Substantia nigra (tissue), 51 donors: ENCODE measurements at places on chromosomes 16 and 17.

DNA sequence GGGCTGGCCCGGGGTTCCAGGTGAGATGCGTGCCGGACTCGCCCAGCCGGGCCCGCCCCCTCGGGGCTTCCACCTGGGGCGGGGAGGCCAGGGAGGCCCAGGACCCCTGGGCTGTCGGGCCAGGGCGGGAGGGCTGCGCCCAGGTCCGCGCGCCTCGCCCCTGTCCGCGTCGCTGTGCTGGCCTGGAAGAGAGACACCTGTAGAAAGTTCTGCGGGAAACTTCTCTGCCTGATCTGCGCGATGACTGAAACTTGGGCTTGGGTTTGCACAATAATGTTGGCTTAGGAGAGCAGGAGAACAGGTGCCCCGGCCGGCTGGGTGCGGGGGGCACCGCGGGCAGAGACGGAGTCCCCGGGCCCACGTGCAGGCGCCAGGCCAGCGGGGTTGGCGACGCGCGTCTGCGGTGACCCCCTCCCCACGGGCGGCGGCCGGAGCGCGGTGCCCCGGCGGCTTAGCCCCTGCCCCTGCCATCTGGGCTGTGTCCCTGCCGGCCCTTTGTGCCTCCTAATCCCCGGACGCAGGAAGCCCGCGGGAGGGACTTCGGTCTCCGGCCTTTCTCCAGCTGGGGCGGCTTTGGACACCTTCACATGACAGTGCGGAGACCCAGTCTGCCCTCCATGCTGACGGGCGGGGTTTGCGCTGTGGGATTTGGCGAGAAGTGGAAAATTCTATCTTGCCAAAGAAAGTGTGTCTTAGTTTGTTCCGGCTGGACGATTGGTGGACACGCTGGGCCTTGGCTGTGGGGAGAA, 483 bp downstream of the LLGL2 start:
- no peak for DNase-seq

- no peak for DNase-seq
Measured at GRCh38 chr16:86952769-86953168, 364.4 kb downstream of the C16orf95 start.

DNA sequence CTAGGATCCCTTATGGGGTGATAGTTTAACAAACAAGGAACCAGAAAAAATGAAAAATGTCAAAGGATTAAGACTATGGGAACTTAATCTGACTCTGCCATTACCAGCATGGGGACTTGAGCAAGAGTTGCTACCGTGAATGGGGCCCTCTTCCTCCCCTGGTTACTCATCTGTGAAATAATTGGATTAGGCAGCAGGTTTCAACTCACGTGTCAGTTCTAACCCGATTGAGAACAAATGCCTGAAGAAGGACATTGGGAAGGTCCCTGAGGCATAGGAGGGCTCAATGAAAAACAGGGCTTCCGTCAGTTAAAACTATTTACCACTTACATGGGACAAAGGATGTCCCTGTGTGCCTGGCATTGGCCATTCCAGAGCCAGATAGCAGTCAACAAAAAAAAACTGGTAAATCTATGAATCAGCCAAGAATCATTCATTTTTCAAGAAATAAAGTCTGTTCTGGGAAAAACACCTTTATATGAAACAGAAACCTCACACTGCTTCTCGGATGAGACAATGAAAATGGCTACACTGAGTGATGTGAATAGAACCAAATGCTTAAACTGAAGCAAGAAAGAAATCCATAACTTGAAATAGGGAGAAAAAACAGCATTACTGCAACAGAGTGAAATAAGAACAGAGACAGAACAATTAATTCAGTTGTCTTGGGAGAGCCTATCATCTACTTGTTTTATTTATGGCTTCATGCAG, 104.3 kb downstream of the ADAMTS18 start:
- DNase-seq, result no peak

DNA sequence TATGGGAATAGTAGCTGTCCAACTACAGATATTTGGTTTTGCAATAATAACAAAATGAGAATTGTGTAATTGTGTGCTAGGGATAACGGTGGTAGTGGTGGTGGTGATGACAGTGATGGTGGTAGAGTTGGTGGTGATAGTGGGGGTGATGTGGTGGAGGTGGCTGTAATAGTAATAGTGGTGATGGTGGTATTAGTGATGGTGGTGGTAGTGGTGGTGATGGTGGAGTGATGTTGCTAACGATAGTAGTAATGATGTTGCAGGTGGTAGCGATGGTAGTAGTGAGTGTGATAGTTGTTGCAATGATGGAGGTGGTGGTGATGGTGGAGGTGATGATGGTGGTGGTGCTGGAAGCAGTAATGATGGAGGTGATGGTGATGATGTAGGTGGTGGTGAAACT, 94.4 kb downstream of the HS3ST3B1 start:
- DNase-seq, result no peak

DNA sequence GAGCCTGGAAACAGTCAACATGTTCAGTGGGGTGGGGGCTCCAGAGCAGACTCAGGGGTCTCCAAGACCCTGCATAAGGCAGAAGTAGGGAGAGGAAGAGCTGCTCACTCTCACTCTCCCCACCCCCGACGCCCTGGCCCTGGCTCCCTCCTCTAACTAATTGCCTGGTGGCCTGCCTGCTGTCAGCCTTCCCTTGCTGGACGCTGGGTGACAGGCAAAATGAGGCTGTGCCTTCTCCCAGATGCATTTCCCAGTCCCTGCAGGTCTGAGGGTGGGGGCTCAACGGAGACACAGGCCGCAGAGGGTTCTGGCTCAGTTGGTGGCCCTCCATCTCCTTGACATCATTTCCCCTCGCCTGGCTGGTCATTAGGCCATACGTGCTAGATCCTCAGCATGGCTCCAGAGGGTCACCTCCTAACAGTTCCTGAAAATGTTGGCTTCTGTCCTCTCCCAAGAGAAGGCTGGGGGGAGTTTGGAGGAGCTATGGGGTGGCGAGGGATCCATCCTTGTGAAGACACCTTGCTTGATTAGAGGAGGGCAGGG, 1.4 kb downstream of the FMNL1 start:
- DNase-seq, result no peak

- no peak for DNase-seq
Measured at GRCh38 chr17:75681289-75681688, 14.2 kb downstream of the SAP30BP start.

- DNase-seq, result no peak
Measured at GRCh38 chr17:5133311-5133710, 17.5 kb downstream of the USP6 start.

GRCh38 chr16:77574867-77575624, 140.2 kb upstream of the ADAMTS18 start:
- DNase-seq, result no peak

GRCh38 chr16:30151091-30151490, 28.1 kb upstream of the MAPK3 start:
- DNase-seq, result no peak

DNA sequence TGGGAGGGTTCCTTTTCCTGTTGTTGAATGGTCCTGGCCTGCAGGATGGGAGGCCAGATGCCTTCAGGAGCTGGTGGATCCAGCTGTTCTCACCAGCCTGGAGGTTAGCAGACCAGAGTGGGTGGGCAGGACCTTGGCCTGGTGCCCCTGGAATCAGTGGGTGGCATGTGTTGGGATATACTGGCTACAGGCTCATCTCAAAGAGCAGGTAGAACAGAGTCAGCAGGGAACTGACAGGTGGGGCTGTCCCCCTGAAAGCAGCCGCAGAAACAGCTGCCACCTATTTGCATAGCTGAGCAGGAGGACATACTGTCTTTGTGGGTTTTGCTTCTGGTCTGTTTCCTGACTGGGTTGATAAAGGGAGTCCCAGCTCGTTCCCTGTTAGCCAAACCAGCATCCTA, 144.1 kb downstream of the RAB11FIP4 start:
- no peak for DNase-seq
